ENCODE measurements at places on chromosomes 13 and 19.

DNA sequence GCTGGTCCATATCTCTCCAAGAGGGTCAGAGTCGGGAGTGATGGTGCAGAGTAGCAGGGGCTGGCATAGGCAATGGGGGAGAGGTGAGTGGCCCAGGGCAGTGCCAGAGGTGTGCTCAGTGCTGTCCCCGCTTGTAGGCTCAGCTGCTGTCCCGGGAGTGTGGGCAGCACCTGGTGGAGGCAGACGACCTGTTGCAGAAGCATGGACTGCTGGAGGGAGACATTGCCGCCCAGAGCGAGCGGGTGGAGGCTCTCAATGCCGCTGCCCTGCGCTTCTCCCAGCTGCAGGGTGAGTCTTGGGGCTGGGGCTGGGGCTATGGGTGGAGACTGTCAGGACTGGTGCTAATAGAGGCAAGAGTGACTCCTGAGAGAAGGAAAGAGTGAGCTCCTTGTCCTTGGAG, 39.3 kb downstream of the SPTBN4 start:
- DNase-seq: no peak

DNA sequence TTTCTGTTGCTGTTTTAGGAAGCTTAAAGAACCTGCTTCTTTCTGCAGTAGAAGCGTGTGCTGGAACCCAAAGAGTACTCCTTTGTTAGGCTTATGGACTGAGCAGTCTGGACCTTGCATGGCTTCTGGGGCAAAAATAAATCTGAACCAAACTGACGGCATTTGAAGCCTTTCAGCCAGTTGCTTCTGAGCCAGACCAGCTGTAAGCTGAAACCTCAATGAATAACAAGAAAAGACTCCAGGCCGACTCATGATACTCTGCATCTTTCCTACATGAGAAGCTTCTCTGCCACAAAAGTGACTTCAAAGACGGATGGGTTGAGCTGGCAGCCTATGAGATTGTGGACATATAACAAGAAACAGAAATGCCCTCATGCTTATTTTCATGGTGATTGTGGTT, 103.1 kb downstream of the TNFRSF19 start:
- peak; percentile 45 for DNase-seq

- DNase-seq: no peak
These were observed 56.7 kb upstream of the MED4 start for GRCh38 chr13:48151363-48152161.

GRCh38 chr13:99335603-99336002, 28.4 kb upstream of the GPR183 start:
- no peak for DNase-seq

DNA sequence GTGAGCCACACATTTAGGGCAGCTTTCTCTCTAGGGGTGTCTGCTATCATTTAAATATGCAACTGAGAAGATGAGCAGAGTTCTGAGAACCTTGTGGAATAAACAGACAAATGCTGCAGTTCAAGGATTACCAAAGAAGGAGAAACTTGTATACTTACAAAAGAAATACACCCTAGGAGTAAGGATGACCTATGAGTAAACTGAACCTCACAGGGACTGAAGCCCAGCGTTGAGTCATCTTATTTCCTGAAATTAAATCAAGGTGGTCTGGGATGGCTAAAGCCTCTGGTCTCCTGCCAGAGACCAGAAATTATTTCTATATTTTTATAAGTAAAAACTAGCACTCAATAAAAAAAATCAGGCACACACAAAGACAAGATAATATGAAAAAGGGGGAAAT, 40.1 kb downstream of the FAM216B start:
- no peak for DNase-seq

- DNase-seq: no peak
These were observed 769.4 kb upstream of the SLITRK1 start for GRCh38 chr13:84651705-84652104.
